HCEC 1CT (cell line): ENCODE measurements at places on chromosomes 1 and 21.
A peak's percentile ranks its signal among the peaks of the same experiment; 100 is the strongest.

DNA sequence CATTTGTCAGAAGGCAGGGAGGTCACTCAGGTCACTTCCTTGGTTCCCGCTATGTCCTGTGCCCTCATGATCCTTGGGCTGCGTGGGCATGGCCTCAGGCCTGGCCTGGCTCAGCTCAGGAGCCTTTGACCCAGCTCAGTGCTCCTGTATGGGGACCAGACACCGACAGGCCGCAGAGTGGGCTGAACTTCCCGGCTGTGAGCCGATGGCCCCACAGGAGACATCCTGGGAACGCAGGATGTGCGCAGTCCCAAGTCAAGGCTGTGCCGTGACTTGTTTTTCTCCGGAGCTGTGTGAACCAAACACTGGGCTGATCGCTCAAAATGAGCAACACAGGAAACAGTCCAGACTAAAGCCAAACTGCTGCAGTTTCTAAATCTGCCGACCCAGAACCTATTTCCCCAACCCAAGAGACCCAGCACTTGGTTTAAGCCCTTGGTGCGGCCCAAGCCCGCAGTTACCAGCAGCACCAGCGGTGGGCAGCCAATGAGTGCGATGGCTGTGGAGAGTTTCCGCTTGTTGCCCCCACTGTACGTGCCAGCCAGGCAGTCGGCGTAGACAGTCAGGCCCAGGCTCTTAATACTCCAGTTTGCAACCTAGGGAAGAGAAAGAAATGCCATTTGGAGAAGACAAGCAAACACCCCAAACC is 92.3 kb upstream of the GCLM start:
- no peak for DNase-seq

DNA sequence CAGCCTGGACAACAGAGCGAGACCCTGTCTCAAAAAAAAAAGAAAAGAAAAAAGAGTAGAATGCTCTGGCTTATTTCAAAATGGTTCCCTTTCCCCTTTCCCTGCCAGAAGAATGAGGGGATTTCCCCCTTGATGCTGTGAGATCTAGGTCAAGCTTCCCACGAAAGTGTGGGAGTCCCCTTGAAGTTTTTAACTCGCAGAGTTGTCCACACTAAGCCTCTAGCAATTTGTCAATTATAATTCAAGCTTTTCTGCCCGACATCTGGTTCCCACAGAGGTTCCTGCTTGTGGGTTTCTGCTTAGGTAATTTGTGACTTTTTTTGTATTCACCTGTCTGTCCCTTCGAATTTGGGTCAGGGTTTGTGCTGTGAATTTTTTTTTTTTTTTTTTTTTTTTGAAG is 62.8 kb downstream of the ZFYVE9 start:
- DNase-seq = no peak

- DNase-seq = peak; percentile 81
Observed at GRCh38 chr1:209577346-209577745, 6.2 kb upstream of the CAMK1G start.

DNA sequence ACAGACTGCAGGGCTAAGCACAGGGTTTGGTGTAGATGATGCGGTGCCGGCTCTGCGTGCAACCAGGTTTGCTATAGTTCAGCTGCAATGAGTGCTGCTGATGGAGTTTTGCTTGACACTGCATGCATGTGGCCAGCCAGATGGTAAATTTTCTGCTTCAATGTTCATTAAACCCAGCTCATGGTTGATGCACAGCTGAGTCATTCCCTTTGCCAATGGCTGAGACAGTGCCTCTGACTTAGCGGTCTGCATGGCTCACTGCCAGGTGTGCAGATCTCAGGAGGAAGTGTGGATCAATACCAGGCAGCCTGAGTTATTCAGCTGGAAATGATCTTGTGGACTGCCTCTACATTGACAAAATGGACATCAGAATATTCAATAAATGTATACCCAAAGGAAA is 172.7 kb upstream of the ZP4 start:
- DNase-seq = no peak

DNA sequence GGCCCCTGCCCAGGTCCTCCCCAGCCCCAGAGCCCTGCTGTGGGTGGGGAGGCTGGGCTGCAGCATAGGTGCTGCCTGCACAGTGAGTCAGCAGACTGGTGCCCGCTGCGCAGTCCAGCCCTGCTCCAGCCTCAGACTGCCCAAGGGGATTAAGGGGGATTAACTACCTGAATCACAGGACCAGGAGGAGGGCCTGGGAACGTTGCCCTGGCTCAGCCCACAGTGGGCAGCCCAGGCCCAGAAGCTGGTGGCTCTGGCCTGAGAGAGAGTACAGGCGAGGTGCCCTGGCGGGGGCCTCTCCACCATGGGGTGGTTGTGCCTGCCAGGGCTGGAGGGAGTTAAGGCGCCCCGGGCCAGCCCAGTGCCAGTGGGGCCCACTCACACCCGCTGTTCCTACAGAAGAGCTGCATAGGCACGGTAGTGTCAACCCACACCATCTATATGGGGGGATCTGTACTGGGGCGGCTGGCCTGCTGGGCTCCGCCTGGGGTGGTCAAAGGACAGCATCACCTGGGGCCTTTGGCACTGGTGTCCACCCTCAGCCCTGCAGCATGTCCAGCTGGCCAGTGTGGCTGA is 2.3 kb downstream of the OBSCN start:
- no peak for DNase-seq

DNA sequence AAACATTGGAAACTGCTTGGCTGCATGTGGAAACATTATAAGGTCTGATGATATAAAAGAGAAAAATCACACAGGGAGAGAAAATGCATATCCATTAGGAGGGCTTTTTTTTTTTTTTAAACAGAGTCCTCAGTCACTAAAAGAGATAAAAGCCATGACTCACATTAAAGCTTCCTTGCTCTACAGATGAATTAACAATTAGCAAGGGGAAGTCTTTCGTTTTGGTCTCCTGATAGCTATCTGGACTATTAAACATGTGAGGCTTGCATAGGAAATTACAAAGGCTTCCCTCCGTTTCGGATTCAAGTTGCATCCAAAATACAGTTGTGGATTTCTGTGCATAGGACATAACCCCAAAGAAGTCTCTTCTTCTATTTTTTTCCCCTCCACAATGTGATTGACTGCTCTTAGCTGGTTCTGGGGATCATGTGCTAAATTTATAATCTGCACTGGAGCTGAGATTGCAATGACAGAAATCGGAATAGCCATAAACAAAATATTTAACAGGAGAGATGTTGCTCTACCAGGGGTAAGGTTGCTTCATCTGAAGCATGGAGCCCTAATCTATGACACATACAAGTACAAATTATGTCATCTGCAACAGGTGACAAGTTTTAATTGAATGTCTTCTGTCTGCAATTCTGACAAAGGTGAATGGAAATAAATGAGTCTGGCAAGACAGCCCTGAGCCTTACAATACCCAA is 146.8 kb downstream of the ESRRG start:
- DNase-seq = no peak

GRCh38 chr1:222772996-222773379 is 36.0 kb downstream of the FAM177B start:
- DNase-seq = no peak

DNA sequence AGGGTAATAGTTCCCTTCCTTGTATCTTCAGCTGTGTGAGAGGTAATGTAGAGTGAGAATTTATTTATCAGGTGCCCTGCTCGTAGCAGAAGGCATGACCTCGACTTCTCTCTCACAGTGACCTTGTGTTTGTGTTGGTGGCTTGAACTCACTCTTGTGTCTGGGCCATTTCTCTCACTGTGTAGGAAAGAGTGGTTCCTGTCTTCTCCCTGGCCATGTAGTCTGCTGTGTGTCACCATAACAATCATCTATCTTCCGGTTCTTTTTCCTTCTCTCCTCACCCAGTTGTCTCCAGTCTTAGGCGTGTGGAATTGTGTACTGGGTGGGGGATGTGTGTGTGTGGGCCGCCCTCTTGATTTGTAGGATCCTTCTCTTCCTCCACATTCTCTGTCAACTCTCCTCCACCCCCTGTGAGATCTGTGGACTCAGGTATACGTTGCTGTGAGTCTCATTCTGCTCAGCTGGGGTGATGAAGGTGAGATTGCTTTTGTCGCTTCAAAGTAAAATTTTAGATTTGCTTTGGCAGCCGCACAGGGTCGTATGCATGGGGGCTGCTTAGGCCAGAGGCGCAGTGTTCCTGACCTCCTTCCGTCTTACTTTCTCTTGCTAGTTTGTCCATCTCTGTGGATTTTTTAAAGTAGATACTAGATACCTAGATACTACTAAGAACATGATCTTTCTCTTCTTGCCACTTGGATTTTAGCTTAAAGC is 31.6 kb downstream of the MAPKAPK2 start:
- DNase-seq = no peak

GRCh38 chr1:183870351-183871077 is 65.6 kb downstream of the RGL1 start:
- no peak for DNase-seq

- DNase-seq = no peak
Observed at GRCh38 chr1:171981303-171981702, 140.0 kb downstream of the DNM3 start.

- DNase-seq = no peak
Observed at GRCh38 chr1:51100264-51100880, 1.7 kb upstream of the C1orf185 start.

GRCh38 chr1:24914226-24915069 is 15.6 kb downstream of the RUNX3 start:
- DNase-seq = peak; percentile 53

GRCh38 chr1:114397601-114398000 is 113.4 kb downstream of the TRIM33 start:
- DNase-seq = no peak

DNA sequence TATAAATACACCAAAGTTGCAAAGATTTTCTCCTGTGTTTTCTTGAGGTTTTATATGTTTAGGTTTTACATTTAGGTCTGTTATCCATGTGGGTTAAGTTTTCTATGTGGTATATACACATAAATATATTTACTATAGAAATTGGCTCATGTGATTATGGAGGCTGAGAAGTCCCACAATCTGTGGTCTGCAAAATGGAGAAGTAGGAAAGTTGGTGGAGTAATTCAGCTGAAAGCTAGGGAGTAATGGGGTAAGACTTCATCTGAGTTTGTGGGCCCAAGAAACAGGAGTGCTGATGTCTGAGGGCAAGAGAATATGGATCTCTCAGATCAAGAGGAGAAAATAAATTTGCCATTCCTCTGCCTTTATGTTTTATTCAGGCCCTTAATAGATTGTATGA is 146.0 kb downstream of the GPATCH2 start:
- DNase-seq = no peak

GRCh38 chr1:54378157-54378873 is 27.9 kb downstream of the SSBP3 start:
- DNase-seq = no peak

- no peak for DNase-seq
Observed at GRCh38 chr1:90840352-90840751, 123.2 kb upstream of the BARHL2 start.

GRCh38 chr21:46347203-46347550 is 23.2 kb downstream of the PCNT start:
- no peak for DNase-seq

DNA sequence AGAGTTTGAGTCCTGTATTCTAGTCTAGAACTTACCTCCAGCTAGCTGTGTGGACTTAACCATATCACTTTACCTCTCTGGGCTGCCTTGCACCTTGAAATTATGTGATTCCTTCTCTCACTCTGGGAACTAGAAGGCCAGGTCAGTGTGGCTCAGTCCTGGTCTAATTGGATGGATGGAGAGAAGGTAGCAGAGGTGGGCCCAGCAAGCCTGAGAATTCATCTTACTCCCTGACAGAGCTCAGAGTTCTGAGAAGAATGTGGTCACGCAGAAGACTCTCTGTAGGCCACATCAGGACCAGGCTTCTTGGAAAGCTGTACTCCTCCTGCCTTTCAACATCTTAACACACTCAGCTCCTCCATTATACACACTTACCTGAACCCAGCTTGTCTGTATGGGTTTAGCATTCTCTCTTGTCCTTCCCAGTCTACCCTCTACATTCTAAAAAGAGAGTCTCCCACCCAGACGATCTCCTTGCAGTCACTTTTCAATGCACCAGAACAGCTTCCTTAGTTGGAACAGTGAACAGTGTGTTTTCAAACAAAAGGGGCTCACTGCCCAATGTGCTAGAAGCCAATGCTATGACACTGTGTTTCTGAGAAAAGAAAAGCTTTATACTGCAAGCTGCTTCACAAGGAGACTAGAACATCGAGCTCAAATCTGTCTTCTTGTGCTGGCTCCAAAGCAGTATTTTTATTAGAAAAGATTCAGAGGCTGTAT is 60.5 kb downstream of the CAPN9 start:
- DNase-seq = no peak

DNA sequence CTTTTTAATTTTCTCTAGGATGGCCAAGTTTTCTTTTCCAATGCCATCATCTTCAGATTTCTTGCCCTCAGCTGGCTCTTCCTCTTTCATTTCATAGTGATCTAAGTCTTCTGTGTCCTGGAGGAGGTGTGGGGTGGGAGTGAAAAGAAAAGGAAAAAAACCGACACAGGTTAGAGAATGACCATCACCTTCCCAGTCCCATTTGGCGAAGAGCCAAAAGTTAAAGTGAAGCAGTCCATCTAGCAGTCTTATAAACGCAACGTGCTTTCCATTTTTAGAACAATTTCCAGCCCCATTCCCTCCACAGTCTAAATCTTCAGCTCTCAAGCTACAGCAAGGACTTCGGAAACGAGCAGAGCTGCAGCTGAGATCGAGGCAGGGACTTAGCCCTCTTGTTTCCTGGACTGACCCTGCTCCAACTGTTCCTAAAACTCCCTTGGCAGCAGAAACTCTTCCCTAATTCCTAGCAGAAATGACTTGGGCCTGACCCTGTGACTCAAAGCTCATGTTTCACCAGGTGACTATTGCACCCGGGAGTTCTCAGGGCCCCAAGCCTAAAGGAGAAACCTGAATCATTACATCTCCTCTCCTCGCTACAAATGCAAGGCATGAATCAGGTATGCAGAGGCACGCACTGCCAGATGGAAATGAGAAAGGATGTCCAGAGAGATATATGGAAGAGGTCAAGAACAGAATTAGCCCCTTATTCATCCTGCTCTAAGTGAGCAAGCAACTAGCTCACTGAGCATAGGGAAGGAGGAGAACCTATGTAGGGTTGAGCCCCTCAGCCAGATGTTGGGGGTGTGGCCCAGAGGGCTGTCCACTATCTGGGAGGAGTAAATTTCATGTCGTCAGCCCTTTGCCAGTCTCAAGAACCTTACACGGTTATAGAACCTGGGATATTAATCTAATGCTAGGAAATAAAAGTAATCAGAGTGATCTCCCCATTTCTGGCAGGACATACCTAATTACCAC is 5.1 kb downstream of the UBE2Q1 start:
- no peak for DNase-seq

DNA sequence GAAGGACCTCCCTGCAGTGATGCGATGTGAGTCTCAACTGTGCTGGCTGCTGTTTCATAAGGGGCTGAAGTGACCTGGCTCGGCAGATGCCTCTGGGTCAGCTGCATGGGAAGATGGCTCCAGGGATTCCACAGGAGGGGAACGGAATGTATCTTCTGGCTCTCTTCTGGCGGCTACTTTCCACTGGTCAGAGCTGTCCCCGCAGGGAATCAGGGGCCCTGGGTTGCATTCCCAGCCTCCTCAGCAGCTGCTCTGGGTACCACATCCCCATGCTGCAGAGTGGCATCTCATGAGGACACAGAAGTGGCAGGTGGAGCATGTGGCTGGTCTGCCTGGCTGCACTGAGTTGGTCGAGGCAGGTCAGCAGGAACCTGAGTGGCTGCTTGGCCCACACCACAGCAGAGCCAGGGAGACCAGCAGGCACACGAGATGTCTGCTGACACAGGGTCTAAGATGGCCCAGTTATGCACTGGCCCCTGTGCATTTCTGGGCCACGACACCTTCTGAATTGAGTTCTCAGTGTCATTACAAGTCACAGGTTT is 42.8 kb downstream of the POFUT2 start:
- DNase-seq = no peak

GRCh38 chr1:43565600-43566360 is 35.1 kb downstream of the PTPRF start:
- DNase-seq = peak; percentile 34

- no peak for DNase-seq
Observed at GRCh38 chr1:184289825-184290550, 96.8 kb upstream of the C1orf21 start.

GRCh38 chr21:24903994-24904635 is 703.2 kb downstream of the MRPL39 start:
- no peak for DNase-seq
